ENCODE measurements at places on chromosomes 7 and 10. TPM values are rescaled to one million over a fixed set of nuclear protein-coding genes. Genes with fewer than 3 reads are reported as not detected.

GRCh38 chr10:2933924-2934323, 133.4 kb upstream of the PFKP start:
- DNase-seq: no peak

Gene CLCN1
- not detected for total RNA-seq

DNA sequence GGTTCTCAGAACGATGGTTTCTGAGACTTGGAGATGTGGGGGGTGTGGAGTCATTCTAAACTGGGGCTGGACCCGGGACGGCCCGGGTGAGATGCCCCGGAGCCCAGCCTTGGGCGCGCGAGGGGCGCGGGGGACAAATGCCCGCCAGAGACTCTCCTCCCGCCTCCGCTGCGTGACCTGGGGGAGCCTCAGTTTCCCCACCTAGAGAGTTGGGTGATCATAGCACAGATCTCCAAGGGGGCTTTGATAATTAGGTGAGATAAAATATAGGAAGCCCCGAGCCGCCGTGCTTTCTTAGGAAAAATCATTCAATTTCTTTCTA, 658 bp upstream of the FZD8 start:
- peak; percentile 33 for DNase-seq

GRCh38 chr7:120837599-120837998, 20.3 kb downstream of the TSPAN12 start:
- DNase-seq: no peak

Gene LRRC17
- total RNA-seq: 1.9 TPM

GRCh38 chr10:123636598-123637325, 29.4 kb upstream of the GPR26 start:
- no peak for DNase-seq

DNA sequence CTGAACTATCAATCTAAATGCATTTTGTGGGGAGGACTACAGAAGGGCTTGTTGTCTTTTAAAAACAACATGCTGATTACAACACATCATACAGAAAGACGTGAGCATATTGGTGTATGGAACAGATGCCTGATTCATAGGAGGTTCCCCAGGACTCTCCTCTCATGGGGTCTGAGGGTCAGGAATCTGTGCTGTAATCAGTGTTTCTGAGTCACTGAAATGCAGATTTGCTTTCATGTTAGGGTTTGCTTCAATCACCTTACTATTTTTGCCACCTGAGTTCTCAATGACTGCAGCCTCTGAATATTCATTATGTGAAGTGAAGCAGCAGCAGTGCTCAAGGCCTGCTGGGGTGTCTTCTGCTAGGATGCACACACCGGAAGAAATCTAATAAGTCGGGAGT, 550 bp upstream of the ANK3 start:
- DNase-seq: no peak

GRCh38 chr10:114206902-114207301, 27.7 kb downstream of the TDRD1 start:
- DNase-seq: no peak

Gene SH2D4B
- not detected for total RNA-seq

- DNase-seq: no peak
Observed at GRCh38 chr7:141221007-141221612, 147.2 kb downstream of the TMEM178B start.

DNA sequence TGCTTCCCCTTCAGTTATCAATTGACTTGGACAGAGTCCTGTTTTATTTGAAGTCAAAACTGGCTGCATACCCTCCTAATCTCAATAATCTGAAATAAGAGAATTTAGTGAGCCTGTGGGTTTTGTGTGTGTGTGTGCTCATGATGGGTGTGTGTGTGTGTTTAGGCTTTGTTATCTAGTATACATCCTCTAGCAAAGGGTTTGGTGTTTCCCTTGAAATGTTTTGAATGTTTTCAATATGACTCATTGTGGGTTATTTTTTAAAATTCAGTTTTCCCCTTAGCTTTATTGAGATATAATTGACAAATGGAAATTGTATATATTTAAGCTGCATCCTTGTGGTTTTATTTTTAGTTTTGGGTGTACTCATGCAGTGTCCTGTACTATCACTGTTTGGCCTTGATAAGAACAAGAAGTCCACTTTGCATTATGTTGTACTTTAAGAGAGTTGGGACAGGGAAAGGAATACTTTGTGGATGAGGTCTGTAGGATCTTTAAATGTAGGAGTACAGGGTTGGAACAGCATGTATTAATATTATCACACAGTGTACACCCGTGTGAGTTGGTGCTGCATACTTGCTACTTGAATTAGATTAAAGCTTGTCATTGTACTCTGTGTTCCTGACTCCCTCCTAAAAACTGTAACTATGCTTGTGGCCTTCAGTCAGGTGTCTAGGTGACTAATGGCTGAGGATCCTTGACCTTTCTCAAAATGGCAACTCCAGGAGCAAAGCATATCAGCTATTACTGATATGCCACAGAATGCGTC, 58.3 kb downstream of the VCL start:
- DNase-seq: no peak

- no peak for DNase-seq
Observed at GRCh38 chr10:5018134-5018533, 14.5 kb upstream of the AKR1C2 start.

GRCh38 chr10:32687116-32687515, 241.2 kb downstream of the CCDC7 start:
- DNase-seq: no peak

DNA sequence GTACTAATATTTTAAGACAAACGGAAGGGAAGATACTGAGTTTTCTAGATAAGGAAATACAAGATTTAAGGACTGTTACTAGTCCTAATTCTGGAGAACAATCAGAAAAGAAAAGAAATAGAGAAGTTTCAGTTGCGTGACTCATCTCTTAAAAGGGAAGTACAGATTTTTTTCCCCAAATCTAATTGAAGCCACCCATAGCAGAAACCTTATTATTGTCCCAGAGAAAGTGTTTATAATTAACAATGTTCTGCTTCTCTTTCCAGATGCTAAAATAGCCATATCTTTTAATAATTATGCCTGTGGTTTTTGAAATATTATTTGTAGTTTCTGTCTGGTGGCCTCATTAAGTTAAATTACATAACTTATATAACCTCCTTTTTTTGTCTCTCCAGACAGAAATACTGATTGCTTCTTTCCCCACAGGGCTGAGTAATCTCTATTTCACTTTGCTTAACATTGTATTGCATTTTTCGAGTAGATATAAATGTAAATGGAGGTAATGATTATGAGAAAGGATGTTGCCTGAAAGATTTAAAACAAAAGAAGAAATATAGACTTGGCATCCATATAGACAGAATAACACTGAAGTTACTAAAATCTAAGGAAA, 240.7 kb upstream of the MBL2 start:
- DNase-seq: no peak

- DNase-seq: no peak
Observed at GRCh38 chr10:129388435-129388834, 78.6 kb upstream of the MGMT start.

DNA sequence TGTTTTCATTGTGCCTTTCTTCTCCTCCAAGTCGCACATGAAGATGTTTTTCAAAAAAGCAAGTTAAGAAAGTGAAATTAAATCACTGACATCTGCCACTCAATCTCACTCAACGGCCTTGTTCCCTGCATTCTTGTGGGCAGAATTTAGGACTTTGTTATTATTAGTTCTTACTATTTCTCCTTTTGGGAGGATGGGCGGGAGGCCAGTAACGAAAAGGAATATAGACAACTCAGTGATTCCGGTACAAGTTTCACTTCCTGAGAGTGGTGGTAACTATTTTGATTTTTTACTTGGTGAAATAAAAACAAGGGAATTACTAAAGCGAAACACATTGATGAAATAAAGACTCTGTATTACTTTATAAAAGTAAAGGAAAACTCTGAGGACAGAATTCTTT, 231.9 kb upstream of the HABP2 start:
- DNase-seq: no peak

Gene SLC13A1
- not detected for total RNA-seq

- DNase-seq: no peak
Observed at GRCh38 chr10:30093303-30093950, 34.0 kb upstream of the JCAD start.

Gene LMOD2
- total RNA-seq: 431 TPM

Gene FAM241B
- total RNA-seq: 2.8 TPM

DNA sequence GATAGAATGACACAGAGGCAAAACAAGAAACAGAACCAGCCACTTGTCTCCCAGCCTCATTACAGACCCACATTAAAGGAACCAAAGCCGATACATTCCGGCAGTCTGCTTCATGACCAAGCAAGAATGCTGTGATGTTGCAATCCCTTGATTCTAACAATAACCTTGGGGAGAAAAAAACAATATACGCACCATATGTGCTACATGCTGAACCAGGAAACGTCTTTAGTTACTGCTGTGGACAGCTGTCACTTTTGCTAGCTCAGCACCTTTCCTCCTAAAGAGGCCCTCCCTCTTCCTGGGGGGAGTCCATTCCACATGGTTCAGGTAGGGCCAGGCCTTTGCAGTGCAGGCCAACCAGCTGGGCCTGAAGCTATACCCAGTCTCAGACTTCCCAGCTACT, 79.1 kb downstream of the PRTFDC1 start:
- no peak for DNase-seq

Gene HOGA1
- total RNA-seq: 11.9 TPM

GRCh38 chr10:88920986-88921593, 31.5 kb downstream of the ACTA2 start:
- no peak for DNase-seq

DNA sequence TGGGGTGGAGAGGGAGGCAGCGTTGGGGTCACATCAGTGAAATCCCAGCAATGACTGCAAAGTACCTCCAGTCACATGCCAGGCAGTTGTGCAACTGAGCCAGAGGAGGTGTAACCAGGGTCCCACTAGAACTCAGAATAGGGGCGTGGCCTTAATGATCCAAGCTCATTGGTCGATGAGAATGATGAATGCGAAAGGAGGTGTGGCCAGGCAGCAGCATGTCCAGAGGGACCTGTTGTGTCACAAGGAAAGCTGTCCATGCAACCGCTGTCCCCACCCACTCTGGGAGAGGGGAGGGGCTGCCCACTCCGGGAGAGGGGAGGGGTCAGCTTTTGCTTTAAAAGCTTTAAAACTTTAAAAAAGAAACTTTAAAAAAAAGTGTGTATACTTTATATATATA, 25.3 kb upstream of the MTPAP start:
- no peak for DNase-seq

DNA sequence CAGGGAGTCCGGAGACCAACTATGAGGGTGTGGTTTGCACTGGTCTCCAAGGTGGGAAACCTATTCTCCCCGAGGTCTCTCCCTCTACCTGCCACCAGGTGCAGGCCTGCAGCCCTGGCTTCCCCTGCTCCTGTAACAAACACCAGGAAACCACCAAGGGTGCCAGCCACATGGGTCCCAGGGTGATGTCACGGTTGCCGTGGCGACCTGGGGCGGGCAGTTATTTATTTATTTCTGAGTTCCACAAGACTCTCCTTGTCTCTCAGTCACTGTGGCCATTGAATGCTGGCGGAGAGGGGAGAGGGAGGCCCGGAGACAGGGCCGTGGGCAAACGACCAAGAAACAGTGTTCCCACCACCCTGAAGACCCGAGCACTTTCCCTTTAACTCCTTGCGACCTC, 27.0 kb downstream of the MMD2 start:
- no peak for DNase-seq

DNA sequence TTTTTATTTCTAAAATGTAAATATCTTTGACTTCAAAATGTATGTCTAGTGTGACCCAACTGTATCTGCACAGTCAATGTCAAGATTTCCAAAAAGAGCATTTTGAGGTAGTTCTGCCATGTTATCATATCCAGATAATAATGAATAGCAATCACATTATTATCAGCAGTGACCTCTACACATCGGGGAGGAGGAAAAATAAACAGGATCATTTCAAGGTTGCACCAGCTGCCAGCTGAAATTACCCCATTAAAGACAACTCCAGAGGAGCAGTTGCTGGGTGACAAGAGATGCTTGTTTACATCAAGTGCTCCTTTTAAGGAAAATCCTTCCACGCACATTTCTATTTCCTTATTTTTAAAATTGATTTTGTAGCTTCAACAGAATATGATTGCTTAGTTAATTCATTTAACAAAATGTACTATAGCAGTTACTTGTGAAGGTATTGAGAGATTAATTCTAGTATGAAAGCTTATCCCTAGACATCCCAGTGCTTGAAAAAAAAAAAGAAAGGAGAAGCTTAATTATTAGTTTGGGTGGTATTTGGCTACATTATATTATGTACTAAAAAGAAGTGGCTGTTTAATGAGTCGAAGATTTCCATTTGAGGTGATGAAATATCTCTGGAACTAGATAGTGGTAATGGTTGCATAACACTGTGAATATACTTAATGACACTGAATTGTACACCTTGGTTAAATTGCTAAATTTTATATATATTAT, 19.3 kb upstream of the SLC35G1 start:
- DNase-seq: no peak

DNA sequence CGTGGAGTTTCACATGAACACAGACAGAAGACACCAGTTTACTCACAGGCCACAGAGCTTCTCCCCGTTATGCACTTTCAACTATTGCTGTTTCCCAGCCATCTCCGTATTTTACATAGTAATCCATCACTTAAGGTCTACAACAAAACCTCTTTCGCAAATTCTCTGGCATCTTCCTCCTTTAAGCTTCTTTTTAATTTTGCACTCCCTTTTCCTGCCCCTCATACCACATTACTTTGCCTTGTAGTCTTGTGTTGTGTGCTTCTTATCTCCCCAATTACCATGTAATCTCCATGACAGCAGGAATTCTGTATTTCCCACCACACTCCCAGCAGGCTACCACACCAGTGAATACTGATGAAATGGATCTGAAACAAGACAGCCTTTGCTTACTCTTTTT, 87.3 kb downstream of the ODAD2 start:
- DNase-seq: no peak

- DNase-seq: no peak
Observed at GRCh38 chr10:62843600-62843999, 27.4 kb upstream of the EGR2 start.

DNA sequence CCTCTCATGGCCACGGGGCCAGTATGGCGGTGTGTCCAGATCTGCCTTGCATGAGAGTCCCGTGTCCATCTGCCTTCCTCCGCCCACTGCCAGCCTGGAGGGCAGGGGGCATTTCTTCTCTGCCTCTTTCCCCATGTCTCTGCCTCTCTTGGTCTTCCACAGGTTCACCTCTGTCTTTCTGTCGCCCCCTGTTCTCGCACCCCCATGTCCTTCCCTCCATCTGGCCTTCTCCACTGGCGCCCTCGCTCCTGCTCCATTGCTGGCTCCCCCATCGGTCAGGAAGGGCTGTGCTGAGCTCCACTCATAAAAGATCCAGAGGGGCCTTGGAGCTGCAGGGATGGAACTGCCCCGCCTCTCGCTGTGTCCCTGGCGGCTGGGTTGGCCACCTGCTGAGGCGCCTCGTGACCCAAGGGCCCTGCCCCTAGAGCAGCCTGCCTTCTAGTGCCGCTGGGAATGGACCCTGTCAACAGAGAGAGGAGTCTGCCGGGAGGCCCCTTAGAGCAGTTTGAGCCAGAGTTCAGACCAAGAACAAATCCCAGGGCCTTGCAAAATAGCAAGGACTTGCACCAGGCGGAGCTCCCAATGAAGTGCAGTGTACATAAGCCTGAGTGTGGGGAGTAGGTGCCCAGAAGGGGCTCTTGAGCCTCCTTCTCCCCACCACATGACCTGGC, 42.0 kb downstream of the GOLGA7B start:
- no peak for DNase-seq

- no peak for DNase-seq
Observed at GRCh38 chr7:33050535-33051318, 11.8 kb downstream of the NT5C3A start.
